ENCODE measurements at places on chromosomes 7 and 10. TPM values are rescaled to one million over a fixed set of nuclear protein-coding genes. Genes with fewer than 3 reads are reported as not detected.

GRCh38 chr7:17490825-17491224, 192.4 kb downstream of the AHR start:
- DNase-seq: no peak

Gene OR9A2
- total RNA-seq: not detected

GRCh38 chr7:26439521-26440232, 148.0 kb downstream of the SNX10 start:
- DNase-seq: no peak

Gene WASHC2C
- total RNA-seq: 22.0 TPM

- no peak for DNase-seq
These were observed 172.7 kb downstream of the PTEN start for GRCh38 chr10:88036126-88036525.

Gene TMEM178B
- 0.52 TPM for total RNA-seq

Gene FOXP2
- total RNA-seq: 0.02 TPM

Gene MPP7
- total RNA-seq: 0.43 TPM

GRCh38 chr7:84865560-84865959, 321.3 kb downstream of the SEMA3D start:
- DNase-seq: no peak

- no peak for DNase-seq
These were observed 123.5 kb upstream of the ADCY1 start for GRCh38 chr7:45450571-45451204.

Gene ZNF735
- total RNA-seq: not detected

- DNase-seq: peak; percentile 68
These were observed 10.3 kb downstream of the ITPRIP start for GRCh38 chr10:104327745-104328645.

GRCh38 chr7:155218276-155219153, 79.2 kb upstream of the INSIG1 start:
- no peak for DNase-seq

- DNase-seq: peak; percentile 21
These were observed 504.6 kb upstream of the MKI67 start for GRCh38 chr10:128630787-128631252.

Gene POU6F2
- 0.17 TPM for total RNA-seq

GRCh38 chr10:9230625-9231024, 1176.1 kb downstream of the GATA3 start:
- no peak for DNase-seq

Gene ANXA8L1
- not detected for total RNA-seq

- no peak for DNase-seq
These were observed 36.1 kb downstream of the HSPA12A start for GRCh38 chr10:116706281-116706680.

Gene AGMO
- not detected for total RNA-seq

Gene ZCCHC24
- 1.4 TPM for total RNA-seq

Data from activated CD4-positive, alpha-beta T cell treated with anti-CD3 and anti-CD28 coated beads, Interleukin-2, amount 10 ng/mL, durations not matched to agents 24 days and 14 days (primary cell).